ENCODE measurements at places on chromosomes 2 and 18.

- no peak for DNase-seq
Observed at GRCh38 chr2:226969417-226970080, 133.7 kb downstream of the RHBDD1 start.

GRCh38 chr2:100262555-100263320, 59.6 kb downstream of the LONRF2 start:
- no peak for DNase-seq

DNA sequence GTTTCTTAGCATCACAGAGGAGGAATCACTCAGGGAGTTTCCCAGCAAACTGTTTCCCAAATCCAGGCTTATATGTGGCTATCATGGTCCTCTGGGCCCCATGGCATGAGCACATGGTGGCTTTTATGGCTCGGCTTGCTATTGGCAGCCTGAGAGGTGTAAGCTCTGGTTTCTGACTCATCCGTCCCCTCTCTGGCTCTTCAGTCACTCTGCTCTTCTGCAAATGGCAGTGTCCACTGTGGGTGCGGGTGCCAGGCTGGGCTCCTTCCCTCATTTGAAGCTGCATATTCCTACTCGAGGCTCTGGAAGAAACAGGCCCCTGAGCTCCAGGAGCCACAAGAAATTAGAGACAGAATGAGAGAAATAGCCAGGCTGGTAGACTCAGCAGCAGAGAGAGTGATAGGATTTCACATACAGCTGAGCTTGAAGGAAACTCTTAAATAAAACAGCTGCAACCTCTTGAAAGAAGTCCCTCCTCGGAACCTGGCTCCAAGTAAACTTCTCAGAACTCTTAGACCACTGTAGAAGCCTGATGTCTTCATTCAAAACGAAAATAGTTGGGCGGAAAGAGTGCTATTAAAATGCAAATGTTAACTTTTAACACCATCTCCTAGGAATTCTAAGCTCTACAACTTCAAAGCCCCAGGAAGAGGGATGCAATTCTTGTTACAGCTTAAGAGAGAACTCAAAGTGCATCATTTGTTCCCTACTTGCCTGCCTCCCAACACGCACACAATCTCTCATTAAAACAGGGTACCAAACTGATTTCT, 212.6 kb upstream of the SP5 start:
- DNase-seq: no peak

DNA sequence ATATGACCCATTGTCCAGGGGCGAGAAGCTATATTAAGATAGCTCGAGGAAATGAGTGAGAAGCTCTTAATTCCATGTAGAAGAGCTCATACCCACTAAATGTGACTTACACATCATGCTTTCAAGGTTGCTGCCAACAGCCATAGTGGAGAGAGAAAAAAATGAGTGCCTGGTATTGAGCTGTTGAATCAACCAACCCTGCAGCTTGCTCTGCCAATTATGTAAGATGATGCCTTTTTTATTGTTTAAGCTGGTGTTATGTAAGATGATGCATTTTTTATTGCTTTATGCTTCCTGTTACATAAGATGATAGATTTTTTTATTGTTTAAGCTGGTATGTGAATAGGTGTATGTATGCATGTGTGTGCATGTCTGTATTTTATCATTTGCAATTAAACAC, 228.2 kb downstream of the CCDC178 start:
- DNase-seq: no peak

- no peak for DNase-seq
Observed at GRCh38 chr2:46430413-46430812, 49.0 kb upstream of the TMEM247 start.

GRCh38 chr2:46458763-46459500, 20.4 kb upstream of the TMEM247 start:
- no peak for DNase-seq

DNA sequence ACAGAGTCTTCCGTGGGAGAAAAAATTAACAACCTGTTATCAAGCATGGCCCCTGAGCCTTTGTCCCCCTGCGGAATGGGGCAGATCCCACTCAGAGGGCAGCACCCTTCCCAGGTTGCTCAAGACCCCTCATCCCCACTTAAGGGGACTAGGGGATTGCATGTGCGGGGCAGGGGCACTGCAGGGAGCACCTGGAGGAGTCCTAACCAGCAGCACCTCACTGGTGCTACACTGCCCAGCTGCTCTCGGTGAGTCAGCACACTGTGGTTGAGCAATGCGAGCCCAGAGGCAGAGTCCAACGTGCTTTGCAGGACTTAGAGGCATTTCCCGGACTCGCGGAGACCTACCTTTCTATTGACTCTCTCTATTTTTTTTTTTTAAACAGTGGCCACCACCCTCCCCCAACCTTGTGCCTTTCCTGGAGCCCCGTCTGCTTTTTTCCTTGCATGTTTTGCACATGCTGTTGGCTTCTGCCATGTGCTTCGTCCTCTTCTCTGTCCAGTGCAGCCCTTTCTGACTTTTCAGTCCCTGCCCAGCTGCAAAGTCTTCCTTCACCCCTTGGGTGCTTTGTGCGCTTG, 74.0 kb downstream of the IL1R2 start:
- peak; percentile 39 for DNase-seq

DNA sequence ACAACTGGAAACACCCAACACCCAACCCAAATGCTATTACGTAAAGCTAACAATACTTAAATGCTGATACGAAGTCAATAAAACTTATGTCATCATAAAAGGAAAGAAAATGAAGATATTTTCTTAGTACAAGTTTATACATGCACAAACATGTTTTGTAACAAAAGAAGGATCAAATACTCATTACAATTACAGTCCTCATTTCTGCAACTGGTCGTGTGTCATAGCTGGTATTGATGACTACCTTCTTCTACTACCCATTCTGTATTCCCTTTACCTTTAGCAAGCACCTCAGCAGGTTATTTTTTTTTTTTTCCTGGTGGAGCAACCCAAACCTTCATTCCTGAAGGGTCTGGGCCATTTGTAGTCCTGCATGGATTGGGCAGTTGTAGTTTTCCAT, 1298.5 kb downstream of the SUCLG1 start:
- no peak for DNase-seq

DNA sequence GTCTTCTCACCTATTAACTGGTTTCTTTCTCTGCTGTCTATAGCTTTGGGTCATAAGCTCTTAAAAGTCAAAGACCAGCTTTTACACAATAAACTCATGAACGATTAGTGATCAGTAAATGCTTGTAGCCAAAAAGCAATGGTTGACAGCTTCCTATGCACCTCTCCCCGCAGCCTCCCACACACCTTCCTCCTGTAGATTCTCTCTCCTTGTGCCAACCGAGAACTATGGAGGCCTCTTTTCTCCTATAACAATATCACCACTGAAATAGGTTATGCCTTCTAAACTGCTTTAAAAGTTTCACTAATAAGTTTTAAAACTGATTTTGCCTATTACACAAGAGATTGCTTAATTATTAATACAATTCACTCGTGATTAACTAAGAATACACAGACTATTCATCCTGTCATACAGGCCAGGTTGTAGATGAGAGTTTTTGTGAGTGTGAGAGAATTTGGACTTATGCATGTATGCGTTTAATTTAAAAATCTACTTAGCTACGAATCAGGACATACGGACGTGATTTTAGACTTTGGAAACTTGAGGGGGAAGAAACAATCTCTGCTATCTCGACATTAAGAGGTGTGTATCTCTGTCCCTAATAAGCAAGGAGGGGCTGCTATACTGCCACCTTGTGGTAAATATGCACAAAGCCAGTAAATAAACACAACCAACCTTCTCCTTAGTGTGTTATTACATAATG, 229.1 kb upstream of the RBBP8 start:
- no peak for DNase-seq

- no peak for DNase-seq
Observed at GRCh38 chr2:174776223-174776622, 12.0 kb upstream of the CHRNA1 start.

- no peak for DNase-seq
Observed at GRCh38 chr2:152813351-152813750, 94.9 kb downstream of the ARL6IP6 start.

- DNase-seq: no peak
Observed at GRCh38 chr2:100627330-100628300, 64.8 kb downstream of the PDCL3 start.

DNA sequence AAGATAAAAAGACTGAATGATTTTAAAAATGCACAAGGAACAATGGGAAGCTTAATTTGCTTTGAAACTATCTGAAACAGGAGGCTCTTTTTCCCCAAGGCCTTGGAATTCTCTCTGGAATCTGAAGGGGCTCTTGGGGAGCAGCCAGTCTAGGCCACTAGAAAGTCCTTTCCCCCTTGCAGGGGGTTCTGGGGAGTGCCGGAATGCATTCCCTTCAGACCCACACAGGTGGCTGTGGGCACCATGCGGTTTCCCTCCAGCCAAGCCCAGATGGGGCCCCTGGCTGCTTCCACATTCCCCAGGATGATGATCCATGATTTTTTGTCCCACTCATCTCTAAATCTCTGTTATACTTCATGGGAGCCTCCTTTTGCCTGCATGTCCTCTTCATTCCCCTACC, 10.7 kb downstream of the GPR45 start:
- DNase-seq: no peak

- peak; percentile 54 for DNase-seq
Observed at GRCh38 chr2:123717636-123718334, 307.3 kb upstream of the CNTNAP5 start.

DNA sequence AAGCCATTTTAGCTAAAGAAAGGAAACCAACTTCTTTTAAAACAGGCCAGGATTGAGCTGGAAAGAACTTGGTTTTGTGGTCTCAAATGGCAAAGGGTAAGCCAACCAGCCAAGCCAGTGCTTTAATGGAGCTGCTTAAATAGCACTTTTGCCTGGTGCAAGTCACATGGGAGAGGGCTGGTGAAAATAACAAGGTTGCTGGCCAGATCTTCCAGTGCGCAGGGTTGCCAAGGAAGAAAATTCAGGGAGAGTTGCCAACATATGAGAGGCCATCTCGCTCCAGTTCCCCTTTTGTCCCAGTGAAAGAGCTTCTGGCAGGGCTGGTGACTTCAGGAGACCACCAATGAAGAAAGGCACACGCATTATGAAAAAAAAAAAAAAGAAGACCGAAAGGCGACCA, 57.3 kb downstream of the IRS1 start:
- DNase-seq: no peak

- DNase-seq: no peak
Observed at GRCh38 chr18:68429111-68429510, 285.8 kb downstream of the TMX3 start.

DNA sequence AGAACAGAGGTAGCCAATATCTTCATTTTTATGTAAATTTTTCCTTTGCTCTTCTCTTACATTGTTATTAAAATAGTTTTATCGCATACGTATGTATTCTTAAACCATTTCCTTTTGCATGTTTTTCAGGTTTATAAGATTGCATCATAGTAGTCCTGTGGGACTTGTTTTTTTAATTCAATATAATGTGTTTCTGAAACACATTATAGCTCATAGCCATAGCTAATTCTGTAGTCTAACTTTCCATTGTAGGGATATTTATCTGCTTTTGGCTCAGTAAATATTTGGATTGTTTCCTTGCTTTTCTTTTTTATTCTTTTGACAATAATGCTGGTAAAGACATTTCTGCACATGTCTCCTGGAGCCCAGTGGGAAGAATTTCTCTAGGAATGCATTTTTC, 484.3 kb downstream of the PTPRM start:
- DNase-seq: no peak

- no peak for DNase-seq
Observed at GRCh38 chr2:160141912-160142311, 58.2 kb downstream of the ITGB6 start.

- DNase-seq: no peak
Observed at GRCh38 chr2:180778291-180778690, 202.1 kb upstream of the UBE2E3 start.

DNA sequence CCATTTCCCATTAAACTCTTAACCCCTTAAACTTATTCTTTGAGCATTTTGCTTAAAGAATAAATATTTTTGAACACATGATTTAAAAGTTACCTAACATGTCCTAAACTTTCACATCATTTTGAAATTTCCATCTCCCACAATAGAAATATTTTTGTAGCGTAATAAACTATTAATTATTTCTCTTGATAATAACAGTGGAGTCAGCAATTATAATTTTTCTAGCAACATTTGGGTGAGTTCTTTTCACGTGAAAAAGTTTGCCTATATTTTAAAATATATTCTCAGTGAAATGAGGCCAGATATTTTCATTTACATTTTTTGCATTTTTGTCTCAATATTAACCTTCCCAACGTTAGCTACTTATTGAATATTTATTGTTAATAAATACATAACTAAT, 320.4 kb upstream of the CRIM1 start:
- DNase-seq: no peak

- DNase-seq: peak; percentile 10
Observed at GRCh38 chr2:193695367-193695766, 1500.6 kb upstream of the TMEFF2 start.

GRCh38 chr2:149122516-149122915, 84.0 kb downstream of the LYPD6B start:
- no peak for DNase-seq

- DNase-seq: no peak
Observed at GRCh38 chr2:36965751-36966369, 476 bp downstream of the STRN start.

DNA sequence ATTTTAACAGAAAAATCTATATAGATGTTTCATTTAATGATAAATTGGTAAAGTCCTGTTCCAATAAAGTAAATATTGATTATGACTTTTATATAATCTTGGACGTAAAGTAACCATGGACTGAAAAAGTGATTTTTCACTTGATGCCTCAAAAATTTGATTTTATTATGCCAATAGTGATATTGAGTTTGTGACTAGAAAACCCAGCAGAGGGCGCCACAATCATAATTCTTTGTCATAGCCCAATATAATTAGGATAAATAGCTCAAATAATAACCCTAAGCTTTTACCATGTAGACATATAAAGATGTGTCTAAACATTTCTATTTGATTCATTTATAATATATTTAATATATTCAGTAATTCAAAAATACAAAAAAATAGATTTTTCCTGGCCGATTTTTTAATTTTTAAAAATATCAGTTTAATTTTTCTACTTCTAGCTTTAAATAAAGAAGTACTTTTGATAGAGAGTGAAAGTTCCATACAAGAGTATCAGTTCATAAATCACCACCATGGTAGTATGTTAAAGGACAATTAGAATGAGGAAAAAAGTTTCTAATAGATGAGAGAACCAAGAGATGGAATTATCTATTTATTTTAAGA, 30.7 kb downstream of the CAMKMT start:
- peak; percentile 1 for DNase-seq

- DNase-seq: no peak
Observed at GRCh38 chr2:20430035-20430434, 16.8 kb upstream of the RHOB start.
